Left lobe of liver (tissue), 2 donors: ENCODE measurements at places on chromosomes 6 and 20. TPM values are rescaled to one million over a fixed set of nuclear protein-coding genes. Genes with fewer than 3 reads are reported as not detected.
A peak's percentile ranks its signal among the peaks of the same experiment; 100 is the strongest.

DLGAP4 gene
- 20.0 TPM for total RNA-seq

SLC35D3 gene
- not detected for total RNA-seq

CNKSR3 gene
- total RNA-seq, result 42.9 TPM

NOTCH4 gene
- 9.6 TPM for total RNA-seq

PRR18 gene
- total RNA-seq, result 2.0 TPM

DNA sequence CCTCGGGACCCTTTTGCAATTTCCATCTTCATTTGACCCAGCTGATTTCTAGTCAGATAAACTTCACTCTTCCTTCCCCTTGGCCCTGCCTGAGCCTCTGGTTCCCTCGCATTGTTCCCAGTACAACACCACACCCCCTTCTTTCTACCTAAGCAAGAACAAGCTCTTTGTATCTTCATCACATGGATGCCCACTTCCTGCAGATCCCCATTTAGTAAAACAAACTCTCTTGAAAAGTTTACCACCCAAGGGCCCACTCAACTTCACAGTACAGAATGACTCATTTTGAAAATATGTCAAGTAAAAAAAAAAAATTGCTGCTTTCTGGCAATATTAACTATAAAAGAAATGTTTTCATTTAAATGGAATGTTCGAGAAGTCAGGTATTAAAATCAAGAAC is 5.2 kb downstream of the FAXC start:
- no peak for DNase-seq

- DNase-seq, result no peak
Measured at GRCh38 chr6:30013291-30013922, 47.7 kb upstream of the POLR1H start.

GRCh38 chr6:89298680-89299465 is 16.2 kb downstream of the GABRR2 start:
- peak; percentile 14 for DNase-seq

DNA sequence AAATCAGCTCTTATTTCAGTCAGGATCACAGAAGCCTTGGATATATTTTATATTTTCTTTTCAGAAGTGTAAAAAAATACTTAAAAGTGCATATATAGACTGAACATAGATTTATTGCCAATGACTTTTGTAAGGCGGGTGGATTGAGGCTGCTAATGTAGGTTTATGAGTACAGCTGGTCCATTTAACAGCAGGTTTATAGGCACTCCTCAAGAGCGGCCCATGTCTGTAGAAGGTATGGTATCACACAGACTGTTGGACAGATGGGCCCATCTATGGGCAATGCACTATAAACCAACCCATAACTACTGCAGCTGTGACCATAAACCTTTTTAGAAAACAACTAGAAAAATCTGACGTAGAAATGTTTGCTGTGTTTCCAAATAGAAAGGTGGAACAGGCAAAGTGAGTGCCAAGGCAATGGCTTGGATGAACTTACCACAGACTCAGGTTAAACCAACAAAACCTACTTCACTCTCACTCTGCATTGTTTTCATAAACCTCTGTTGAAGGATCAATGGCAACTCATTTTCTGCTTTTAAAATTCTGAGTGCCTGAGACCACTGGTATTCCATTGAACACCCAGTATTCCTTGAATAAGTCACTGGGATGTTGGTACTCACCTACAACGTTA is 170.6 kb upstream of the EYA4 start:
- peak; percentile 57 for DNase-seq
